ENCODE measurements at places on chromosomes 7 and 10.

GRCh38 chr7:68031180-68031943 is 1034.7 kb downstream of the TYW1 start:
- DNase-seq: no peak

DNA sequence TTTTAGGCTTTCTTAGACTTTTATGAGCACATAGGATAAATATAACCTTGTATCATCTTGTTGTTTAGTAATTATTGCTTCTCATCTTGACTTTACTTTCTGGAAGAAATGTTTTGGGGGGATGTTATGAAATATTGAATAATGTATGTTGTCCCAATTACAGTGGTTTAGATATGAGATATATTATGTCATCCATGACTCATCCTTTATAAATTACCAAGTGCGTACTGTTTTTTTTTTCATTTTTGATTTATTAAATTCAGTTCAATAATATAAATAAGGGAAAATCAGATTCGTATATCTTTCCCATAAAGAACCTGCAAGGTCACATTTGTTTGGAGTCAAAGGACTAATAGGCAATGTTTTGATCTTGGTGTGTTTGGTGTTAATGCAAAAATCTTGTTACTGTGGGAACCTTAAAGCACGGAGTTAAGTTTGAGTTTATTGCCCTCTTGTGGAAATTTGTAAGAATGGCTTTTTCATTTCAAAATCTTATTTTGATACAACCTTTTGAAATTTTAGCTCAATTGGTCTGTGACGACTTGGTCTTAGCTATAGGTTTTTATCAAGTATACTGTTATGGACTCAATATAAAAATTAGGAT is 108.6 kb downstream of the SRI start:
- no peak for DNase-seq

DNA sequence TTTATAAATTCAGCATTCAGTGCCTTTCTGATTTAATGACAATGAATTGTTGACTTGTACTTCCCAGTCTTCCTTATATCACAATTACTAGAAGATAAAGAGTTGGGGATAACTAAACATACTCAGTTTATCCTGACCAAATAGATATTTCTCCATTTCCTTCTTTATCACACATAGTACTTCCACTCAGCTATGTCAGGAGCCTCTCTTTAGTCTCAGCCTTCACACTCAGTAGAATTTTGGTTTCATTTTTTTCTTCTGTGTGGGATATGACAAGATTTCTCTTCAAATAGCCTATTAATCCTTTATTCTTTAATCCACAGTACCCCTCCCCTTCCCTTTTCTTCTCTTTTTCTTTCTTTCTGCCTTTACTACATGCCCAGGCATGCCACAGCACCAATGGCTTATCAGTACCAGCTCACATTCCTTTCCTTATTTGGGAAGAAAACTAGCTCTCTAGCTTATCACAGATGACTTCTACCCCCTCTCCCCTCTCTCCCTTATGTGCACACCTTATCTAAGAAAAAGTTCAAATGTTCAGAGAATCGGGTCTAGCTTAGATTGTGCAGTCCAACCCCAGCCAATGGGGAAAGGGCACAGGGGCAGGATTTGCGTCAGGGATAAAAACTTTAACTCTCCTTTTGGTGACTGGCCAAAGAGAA is 109.0 kb downstream of the PHF14 start:
- no peak for DNase-seq

- DNase-seq: no peak
Measured at GRCh38 chr7:19713676-19714075, 4.8 kb upstream of the POLR1F start.

GRCh38 chr7:36514289-36515243 is 124.9 kb downstream of the ANLN start:
- no peak for DNase-seq
